ENCODE measurements at places on chromosomes 2 and 18.

DNA sequence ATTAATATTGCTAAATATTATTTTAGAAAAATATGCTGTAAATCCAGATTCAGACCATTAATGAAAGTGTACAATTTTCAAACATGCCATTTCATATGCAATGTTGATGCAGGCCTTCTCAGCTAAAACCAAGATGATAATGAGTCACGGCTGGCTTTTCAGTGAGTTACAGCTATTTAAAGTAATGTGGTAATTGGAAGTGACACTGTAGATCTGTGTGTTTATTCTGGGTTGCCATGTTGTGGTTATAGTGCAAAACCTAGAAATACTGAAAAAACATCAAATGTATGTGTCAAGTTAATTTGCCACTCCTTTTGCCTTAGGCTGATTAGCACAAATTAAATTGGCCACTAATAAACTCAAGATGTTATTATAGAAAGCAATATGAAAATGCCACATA lies 506.6 kb downstream of the ERBB4 start:
- DNase-seq: no peak

DNA sequence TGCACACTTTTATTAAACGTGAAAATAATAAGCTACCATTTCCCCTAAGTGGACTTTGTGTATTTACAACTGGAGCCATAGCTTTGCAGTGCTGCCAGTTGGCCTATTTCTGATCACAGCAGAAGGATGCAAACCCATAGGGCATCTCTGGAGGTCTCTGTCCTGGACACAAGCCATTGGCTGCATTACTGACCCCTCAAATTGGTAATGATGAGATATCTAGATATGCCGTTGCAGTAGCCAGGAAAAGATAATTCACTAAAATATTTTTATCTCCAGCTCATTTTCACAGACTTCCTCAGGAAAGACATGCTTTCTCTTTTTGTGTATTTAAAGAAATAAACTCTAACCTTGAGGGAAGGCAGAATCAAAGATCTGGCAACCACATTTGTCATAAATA lies 182.5 kb downstream of the TDRD15 start:
- DNase-seq: no peak

GRCh38 chr2:184394642-184395041 lies 203.7 kb upstream of the ZNF804A start:
- DNase-seq: no peak

DNA sequence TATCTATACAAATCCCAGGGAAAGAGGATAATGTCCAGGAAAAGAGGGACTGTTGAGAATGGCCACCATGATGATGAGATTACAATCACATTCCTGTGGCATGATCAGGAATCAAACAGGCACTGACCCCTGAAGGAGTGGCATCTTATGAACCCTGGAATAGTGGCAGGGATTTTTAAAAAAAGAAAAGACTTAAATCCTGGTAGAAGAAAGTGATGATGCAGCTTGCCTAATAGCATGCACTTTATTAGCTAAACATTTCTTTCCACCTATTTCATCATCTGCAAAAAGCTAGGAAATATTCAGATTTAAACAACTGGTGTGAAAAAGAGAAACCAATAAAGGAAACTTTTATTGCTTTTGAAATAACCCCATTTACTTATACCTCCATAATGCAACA lies 87.2 kb upstream of the FSHR start:
- DNase-seq: no peak

DNA sequence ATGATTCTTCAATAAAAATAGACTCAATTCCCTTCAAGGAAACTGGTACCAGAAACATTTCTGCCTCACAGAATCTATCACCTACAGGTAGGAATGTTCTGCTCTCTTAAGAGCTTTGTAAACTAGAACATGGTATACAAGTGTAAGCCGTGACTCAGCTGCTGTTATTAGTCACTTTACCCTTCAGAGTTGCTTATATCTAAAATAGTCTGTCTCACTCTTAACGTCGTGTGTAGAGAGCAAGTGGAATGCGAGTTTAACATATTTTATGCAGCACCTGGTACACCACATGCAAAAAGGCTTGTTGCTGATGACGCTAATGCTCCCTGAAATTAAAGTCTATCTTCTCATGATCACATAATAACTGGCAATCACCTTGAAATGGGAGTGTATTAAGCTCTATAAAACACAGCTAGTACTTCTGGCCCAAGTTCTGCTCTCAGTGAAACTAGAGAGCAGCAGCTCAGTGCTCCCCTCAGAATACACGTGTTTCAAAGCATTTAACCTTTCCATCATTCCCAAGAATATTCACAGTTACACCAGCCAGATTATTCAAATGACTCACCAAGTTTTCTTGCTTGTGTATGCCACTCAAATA lies 420.0 kb downstream of the ZEB2 start:
- no peak for DNase-seq

- DNase-seq: no peak
Observed at GRCh38 chr2:70719231-70719630, 48.8 kb downstream of the ADD2 start.

DNA sequence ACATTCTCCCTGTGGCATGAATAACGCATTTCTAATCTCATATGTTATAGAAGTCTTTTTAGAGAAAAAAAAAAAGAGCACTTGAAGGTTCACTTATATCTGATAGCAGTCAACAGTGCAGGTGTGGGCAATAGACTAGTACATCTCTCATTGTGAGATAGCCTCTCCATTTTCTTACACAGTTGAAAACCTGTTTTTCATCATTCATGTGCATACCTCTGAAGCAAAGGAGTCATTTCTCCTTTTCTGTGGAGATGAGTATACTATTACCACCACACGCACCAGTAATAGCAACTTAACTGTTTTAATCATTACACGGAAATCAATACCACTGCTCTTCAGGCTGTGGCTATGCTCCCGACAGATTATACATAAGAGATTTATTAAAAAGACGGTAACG lies 1653.3 kb upstream of the TMEFF2 start:
- DNase-seq: no peak

GRCh38 chr18:76579301-76579695 lies 84.3 kb upstream of the ZNF516 start:
- no peak for DNase-seq

- DNase-seq: no peak
Observed at GRCh38 chr2:7795778-7796563, 878.8 kb downstream of the RNF144A start.

DNA sequence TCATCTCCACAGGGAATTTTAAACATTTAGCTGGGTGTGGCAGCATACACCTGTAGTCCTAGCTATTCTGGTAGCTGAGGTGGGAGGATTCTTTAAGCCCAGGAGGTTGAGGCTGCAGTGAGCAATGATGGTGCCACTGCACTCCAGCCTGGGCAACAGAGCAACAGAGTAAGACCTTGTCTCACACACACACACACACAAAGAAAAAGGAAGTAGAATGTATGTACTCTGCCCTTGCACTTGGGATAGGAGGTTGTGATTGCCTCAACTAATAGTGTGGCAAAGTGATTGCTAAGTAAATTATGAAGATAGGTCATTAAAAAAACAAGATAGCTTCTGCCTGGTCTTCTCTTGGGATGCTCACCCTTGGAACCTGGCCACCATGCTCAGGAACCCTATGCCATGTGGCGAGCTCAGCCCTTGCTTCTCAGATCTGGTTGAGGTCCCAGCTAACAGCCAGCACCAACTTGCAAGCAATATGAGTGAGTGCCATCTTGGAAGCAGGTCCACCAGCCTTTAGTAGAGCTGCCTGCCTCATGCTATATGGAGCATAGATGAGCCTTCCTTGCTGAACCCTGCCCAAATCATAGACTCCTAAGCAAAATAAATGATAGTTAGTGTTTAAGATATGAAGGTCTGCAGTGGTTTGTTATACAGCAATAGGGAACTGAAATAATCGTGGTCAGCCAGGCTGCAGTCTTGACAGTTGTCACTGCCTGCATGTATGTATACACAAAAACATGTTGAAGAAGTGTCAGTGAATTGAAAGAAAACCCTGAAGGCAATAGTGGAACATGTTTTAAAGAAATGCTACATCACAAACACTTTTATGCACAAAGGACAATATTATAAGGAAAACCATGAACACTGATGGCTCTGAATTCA lies 30.1 kb upstream of the PNO1 start:
- DNase-seq: no peak

GRCh38 chr2:165162466-165162865 lies 41.4 kb downstream of the SCN3A start:
- DNase-seq: no peak

GRCh38 chr18:54776282-54776977 lies 51.8 kb upstream of the RAB27B start:
- DNase-seq: no peak

DNA sequence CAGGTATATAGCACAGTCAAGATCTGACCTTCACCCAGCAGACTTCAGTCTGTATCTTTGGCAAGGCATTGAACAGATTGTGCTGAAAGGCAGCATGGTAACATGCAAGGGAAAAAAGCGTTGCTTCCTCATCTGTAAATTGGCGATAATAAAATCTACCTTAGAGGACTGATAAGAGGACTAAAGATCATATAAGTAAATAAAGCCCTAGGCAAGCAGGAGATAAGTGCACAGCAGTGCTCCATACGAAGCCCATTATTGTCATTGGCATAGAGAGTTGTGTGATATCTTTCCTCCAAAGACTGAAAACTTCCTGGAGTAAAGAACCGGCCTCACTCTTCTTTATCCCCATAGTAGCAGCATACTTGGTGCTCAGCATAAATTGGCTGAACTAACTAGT lies 162.6 kb downstream of the ANKRD44 start:
- DNase-seq: no peak

GRCh38 chr18:379681-380330 lies 112.0 kb upstream of the THOC1 start:
- DNase-seq: no peak

DNA sequence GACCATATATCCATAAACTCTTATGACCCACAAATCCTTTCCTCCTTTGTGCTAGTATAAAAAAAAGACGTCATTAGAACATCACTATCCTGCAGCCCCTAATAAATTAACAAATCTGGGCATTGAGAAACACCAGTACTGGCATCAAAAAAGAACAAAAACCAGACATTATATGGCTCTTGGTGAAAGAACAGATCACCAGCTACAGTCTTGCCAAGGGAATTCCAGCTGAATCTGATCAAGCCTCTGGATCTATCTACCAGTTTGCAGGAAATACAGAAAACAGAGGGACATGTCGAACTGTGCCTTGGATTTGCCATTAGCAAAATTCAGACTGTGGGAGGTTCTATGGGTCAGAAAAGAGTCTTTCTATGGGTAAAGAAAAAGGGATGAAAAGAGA lies 93.7 kb upstream of the DDX18 start:
- DNase-seq: no peak

DNA sequence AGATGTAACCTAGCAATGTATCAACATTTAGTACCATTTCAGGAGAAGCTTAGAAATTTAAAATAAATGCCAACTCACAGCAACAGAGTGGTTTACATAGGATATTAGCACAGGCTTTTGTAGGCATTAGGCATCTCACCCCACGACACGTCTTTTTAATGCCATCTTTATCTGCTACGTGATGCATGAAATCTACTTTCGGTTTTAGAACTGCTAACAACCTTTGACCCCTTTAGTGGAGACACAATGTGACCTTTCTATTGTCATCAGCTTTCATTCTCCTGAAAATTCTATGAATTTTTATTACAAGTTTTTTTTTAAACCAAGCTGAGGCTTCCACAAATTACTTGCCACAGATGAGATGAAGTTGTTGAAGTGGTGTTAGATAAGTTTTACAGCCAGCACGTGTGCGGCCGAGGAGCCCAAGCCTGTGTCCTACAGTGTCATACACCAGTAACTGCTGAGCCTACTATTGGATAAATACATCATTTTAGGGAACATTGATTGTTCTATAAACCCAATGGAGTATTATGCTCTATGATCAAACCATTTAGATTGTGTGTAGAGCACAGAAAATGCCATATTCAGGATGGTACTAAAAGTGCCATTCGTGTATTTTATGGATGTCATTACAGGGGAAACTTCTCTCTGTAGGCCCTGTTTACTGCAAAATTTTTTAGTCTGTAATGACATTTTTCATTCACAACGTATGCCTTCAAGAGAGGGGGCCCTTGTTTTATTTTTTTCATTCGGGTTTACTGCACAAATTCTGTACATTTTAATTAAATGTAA lies 151.6 kb downstream of the PTGR3 start:
- no peak for DNase-seq

Measured in spleen (tissue), 13 donors.